ENCODE measurements at places on chromosomes 2 and 18.

- DNase-seq, result no peak
These were observed 182.8 kb downstream of the LDLRAD4 start for GRCh38 chr18:13401404-13401803.

DNA sequence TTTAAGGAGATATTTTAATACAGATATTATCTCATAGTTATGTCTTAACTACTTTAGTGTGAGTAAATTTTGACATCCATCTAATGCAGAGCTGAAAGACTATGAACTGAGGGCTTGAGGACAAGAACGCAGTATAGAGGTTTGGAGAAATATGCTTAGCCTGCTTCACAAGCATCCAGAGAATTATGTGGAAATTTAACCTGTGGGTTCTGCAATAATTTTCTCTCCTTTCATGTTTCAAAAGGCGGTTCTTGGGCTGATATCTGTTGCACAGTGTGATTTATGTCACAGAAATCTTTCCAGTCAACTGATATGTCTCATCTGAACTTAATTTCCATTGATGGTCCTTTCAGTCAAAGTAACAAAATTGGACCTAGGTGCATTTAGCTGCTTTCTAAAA, 371.9 kb upstream of the VRK2 start:
- no peak for DNase-seq

GRCh38 chr2:133599811-133600210, 31.5 kb upstream of the NCKAP5 start:
- no peak for DNase-seq

DNA sequence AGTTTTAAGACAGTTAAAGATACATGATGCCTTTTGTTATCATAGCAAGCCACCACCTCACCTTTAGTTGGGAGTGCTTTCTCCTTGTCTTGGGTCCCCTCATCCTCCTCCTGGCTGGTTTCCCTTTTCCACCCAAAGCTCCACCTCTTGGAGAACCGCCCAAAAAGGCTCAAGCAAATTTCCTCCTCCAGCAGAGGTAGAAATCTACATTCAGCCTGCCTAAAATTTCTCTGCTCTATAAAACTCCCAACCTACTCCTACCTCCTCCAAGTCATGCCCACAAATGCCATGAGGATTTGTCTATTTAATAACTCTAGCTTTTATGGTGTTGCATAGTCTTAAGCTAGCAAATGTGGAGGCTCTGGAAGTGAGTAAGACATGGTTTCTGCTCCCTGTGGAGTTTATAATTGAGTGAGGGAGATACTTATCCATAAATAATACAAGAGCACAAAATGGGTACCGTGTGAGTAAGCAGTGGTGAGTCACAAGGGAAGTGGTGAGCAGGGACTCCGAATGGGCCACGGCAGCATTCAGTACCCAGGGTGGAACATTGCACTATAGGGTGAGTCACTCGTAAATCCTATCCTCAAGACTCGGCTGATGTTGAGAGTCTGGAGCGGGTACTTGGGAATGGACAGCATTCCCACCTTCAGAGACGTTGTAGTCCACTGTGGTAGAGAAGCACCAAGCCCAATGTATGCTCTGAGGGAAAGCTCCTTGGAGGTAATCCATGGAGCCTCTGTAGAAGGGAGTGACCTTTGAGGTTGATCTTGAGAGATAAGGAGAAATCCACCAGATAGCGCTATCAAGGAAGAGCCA, 146.3 kb downstream of the RTN4 start:
- no peak for DNase-seq

DNA sequence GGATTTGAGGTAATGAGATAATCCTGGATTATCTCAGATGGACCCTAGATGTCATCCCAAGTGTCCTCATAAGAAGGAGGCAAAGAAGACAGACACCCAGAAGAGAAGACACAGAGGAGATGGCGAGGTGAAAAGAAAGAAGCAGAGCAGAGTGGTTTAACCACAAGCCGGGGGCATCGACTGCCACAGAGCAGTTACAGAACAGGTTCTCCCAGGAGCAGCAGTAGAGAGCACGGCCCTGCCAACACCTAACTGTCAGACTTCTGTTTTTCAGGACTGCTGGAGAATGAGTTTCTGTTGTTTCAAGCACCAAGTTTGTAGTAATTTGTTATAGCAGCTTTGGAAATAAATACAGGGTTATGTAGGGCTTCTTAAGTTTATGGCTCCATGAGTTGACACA, 437.0 kb downstream of the THSD7B start:
- no peak for DNase-seq

DNA sequence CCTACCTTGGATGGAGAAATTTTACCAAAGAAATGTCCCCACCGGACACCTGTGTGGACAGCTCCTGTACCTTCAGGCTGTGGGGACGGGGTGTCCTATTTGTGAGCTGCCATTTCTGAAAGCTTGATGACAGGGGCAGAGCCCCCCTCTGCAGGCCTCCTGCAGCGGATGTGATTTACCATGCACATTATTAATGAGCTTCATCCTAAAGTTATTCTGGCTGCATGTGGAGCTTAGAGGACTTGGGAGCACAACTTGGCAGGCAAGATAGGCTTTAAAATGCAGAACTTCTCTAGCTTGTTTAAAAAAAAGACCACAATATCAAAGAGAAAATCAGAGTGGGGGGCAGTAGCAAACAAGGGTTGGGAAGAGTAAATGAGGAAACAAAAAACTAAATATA, 350.0 kb upstream of the KLHL29 start:
- no peak for DNase-seq

All from hindlimb muscle (tissue), 1 donor.